ENCODE measurements at places on chromosomes 12 and 14.
A peak's percentile ranks its signal among the peaks of the same experiment; 100 is the strongest.

GRCh38 chr12:14810953-14811483, 3.0 kb downstream of the SMCO3 start:
- DNase-seq = no peak

- no peak for DNase-seq
Observed at GRCh38 chr12:6768437-6768914, 2.3 kb downstream of the PTMS start.

DNA sequence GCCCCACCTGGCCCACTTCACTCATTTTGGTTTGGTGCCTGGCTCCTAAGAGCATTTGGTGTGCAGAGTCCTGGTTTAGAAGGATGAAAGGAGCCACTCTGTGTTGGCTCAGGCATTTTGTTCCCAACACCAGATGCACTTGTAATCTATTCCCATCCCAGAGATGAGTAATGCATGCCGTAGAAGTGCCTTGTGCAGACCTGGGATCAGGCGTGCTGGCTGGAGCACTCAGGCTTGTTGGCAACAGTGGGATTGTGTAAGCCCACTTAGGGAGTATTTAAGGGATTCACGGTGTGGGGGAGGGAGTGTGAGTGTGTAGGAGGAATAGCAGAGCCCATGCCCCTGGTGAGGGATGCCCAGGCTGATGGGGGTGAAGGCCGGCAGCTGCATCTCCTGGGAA, 501.5 kb upstream of the TBX3 start:
- DNase-seq = no peak

DNA sequence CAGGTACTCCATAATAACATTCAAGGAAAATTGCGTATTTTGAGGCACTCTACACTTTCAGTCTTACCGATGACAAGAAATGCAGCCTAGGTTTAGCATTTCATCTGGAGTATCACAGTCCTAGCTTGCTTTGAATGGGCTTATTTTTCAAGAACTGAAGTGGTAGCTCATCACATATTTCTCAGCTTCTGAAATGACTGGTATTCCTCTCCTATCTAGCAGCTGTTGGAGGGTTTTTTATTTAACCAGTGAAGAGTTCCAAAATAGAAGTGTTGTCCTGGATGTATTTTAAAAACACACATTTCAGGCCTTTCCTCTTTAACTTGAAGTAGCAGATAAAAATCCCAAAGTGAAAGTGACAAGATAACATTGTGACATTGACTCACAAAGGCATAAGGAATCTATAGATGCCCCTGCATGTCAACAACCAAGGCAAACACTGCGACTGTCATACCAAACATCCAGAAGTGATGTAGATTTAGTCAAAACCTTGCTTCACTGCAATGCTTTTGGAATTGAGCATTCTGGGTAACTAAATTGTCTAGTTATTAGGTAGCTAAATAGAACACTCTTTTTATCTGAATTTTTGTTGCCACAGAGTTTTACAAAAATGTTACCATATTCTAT, 182.2 kb upstream of the FBXO33 start:
- no peak for DNase-seq

DNA sequence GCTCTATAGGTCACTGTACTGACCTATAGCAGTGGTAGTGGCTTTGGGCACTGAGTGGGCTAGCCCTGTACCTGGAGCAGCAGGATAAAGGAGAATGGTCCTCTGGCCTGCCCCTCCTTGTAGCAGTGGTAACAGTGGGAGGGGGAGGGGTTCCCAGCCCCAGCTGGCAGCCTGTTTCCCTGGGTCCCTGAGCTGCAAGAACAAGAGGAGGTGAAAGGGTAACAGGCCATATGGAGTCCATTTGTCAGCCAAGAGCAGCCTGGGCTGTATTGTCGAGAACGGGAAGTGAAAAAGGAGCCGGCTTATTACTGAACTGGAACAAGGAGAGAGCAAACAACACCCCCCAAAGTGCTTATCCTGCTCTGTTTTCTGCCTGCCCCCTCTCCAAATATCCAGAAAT, 73.8 kb upstream of the SRSF5 start:
- DNase-seq = no peak

- no peak for DNase-seq
Observed at GRCh38 chr14:103418481-103418818, 33.2 kb downstream of the MARK3 start.

GRCh38 chr14:45135156-45135555, 574 bp upstream of the FANCM start:
- no peak for DNase-seq

DNA sequence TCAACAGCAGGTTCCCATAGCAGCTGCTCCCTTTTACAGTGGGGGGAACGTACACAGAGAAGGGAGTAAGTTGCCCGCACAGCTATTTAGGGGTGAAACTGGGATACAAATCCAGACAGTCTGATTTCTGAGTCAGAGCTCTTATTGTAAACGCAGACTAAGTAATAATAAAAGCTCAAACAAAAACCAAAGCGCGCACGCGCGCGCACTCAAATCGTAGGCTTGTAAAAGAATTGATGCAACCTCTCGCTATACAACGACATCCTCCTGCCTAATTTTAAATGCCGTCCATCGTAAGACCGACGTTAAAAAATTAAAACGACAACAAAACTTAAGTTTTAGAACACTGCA, 747 bp upstream of the DACT1 start:
- DNase-seq = no peak

DNA sequence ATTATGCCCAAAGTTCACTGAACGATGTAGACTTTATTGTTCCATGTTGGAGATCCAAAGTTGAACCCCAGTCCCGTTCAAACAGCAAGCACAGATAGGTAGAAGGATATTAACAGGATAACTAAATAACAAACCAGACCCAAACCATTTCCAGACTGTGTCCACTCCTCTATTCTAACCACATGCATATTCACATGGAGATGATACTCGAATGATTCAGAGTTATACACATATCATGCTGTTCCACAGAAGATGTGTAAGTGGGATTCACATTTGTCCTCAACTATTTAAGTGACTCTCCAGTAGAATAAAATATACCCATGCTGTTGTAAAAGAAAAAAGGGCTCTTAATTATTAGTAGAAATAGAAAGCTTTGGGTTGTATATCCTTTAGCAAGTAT, 185.9 kb downstream of the ITPR2 start:
- DNase-seq = no peak

- peak; percentile 73 for DNase-seq
Observed at GRCh38 chr12:53746592-53747092, 5.1 kb downstream of the CISTR start.

- no peak for DNase-seq
Observed at GRCh38 chr12:120534703-120535655, 823 bp downstream of the RNF10 start.

GRCh38 chr12:49661746-49662145, 38.4 kb downstream of the PRPF40B start:
- DNase-seq = no peak

GRCh38 chr12:109735825-109736551, 22.4 kb downstream of the FAM222A start:
- DNase-seq = no peak

DNA sequence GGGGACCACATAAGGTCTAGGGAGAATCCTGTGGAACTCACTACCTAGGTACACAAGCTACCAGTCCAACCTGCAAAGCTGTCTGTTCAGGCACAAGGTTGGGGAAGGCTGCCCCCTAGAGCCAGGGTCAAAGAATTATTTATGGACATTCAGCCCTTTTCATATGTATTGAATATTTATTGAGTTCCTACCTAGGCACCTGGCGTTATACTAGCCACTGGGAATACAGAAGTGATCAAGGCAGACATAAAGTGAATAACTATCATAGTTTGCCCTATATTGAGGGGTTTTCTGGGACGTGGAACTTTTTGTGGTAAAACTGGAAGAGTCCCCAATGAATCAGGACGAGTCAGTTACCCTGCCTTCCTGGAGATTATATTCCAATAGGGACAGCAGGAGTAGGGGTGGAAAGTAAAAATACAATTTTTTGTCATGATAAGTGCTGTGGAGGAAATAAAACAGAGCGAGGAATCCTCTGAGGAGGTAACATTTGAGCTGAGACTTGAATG, 5.8 kb upstream of the SLC48A1 start:
- DNase-seq = no peak

DNA sequence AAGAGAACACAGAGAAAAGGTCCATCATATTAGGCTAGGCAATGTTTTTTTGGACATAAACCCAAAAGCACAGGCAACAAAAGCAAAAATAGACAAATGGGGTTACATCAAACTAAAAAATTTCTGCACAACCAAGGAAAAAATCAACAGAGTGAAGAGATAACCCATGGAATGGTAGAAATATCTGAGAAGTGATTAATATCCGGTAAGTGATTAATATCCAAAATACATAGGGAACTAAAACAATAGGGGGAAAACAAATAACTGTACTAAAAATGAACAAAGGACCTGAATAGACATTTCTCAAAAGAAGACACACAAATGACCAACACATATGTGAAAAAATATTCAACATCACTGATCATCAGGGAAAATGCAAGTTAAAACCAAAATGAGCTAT, 4.3 kb downstream of the STYK1 start:
- DNase-seq = no peak

DNA sequence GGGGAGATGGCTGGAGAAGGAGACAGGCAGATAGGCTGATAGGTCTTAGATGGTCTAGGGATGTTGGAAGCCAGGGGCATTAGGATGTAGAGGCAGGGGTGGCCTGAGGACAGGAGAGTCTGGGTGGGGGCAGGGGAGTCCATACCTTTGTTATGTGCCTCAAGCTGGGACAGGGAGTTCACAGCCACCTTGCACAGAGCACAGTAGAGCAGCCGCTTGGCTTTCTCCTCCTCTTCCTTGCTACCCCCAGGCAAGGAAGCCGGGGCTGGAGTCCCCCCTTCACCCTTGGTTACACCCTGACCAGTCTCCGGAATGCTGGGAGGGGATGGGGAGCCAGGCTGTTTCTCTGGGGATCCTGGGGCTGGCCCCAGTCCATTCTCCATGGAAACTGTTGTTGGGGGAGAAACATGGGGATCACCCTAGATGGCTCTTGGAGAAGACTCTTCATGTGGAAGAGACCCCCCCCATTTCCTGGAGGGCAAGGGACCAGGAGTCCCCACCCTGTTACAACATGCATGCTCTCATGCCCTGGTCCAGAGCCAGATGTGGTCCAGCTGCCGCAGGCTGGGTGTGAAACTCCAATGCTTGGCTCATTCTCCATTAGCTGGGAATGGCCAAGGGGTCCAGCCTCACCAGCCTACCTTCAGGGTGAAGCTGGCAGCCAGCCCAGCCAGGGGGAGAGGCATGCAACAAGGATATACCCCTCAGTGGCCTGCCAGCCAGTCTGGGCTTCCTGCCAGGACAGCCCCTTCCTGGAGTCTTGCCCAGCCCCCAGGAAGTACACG, 7.2 kb upstream of the GPR84 start:
- no peak for DNase-seq

- no peak for DNase-seq
Observed at GRCh38 chr14:21104448-21105060, 3.7 kb downstream of the TMEM253 start.

DNA sequence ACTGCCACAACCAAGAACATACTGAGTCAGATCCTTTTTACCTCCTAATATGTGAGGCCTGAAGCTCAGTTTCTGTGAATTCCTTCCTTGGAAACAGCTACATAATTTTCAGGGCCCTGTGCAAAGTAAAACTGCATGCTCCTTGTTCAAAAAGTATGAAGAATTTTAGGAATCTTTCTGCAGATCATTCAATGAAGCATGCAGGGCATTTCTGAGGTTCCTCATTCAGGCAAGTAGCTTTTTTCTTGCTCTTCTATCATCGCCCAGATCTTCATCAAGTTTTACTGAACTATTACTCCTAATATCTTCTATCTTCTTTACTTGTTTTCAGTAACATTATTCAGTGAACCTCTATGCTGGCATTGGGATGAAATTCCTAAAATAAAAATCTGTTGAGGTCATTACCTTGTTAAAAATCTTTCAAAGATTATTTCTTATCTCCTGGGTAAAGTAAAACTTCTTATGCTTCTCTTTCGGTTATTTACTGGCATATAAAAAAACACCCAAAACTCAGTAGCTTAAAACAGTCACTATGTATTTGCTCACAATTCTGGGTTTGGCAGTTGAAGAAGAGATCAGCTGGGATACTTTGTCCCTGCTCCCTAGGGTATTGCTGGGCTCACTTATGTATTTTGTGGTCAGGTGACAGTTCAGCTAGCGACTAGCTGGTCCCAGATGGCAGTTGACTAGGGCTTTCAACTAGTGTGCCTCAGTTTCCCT, 42.6 kb upstream of the KRR1 start:
- no peak for DNase-seq

GRCh38 chr14:101367421-101368261, 193.7 kb upstream of the DIO3 start:
- DNase-seq = no peak

DNA sequence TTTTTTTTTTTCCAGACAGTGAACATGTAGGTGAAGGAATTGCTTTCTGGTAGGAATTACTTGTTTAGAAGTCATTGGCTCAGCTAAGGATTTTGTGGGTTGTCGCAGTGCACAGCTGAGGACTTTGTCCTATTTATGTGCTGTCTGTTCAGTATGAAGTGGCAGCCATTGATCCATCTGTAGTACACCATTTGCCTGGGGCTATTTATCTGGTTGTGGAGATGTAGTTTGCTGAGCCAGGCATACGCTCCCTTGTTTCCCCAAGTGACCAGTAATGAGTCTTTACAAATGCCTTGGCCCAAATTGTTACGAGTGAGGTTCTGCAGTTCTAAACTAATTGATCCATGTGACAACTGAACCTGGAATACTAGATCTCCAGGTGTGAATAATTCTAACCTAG, 140.1 kb downstream of the NRXN3 start:
- no peak for DNase-seq

GRCh38 chr14:58820032-58820431, 182.3 kb downstream of the DACT1 start:
- no peak for DNase-seq

DNA sequence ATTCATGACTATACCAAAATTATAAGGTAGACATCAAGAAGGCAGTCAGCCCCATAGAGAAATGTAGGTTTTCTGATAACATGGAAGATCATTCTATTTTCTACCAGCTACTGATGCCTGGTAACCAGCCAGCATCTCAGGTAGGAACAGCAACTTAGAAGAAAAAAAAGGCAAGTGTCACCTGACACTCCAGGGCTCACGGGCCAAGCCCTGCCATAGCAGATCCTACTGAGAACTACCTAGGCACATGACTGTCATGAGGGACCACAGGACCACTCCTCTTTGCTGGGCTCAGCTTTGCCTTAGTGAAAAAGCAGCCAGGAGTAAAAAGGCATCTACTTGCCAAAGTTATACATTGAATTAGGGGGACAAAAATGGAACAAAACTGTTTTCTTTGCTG, 33.4 kb downstream of the CORO1C start:
- no peak for DNase-seq

DNA sequence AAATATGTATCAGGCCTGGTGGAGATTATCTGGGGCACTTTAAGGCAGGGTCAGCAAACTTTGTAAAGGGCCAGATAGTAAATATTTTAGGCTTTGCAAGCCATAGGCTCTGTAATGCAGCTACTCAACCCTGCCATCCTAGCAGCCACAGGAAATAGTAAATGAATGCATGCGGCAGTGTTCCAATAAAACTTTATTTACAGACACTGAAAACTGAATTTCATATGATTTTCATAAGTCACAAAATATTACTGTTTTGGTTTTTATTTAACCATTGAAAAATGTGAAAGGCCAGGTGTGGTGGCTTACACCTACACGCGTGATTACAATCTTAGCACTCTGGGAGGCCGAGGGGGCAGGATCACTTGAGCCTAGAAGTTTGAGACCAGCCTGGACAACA, 3.2 kb upstream of the CAMKK2 start:
- DNase-seq = no peak

GRCh38 chr12:96982671-96983070, 75.6 kb downstream of the NEDD1 start:
- no peak for DNase-seq

All from omental fat pad (tissue), 4 donors.